ENCODE measurements at places on chromosomes 7 and 10. TPM values are rescaled to one million over a fixed set of nuclear protein-coding genes. Genes with fewer than 3 reads are reported as not detected.

The CLRN3 gene
- not detected for total RNA-seq

The TMEM140 gene
- total RNA-seq: 7.0 TPM

- DNase-seq: no peak
These were observed 203.8 kb upstream of the SH2B2 start for GRCh38 chr7:102082693-102083368.

The ACADSB gene
- 24.4 TPM for total RNA-seq

GRCh38 chr10:63210611-63211196 lies 77.6 kb downstream of the NRBF2 start:
- no peak for DNase-seq

DNA sequence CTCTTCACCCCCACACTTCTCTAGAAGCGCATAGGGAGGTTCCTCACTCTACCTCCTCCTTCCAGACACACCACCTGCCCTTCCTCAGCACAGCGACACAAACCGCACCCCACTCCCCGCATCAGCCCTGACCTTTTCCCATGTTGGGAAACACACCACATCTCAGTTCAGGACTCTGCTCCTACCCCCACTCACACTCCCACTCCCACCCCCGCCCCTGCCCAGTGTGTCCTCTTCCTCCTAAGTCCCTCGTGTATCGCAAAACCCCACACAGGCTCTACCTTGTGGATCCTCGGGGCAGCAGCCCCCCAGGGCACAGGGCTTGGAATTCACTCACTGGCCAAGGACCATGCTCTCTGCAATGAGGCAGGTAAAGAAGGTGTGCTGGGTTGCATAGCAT lies 4.2 kb upstream of the AOC1 start:
- no peak for DNase-seq

DNA sequence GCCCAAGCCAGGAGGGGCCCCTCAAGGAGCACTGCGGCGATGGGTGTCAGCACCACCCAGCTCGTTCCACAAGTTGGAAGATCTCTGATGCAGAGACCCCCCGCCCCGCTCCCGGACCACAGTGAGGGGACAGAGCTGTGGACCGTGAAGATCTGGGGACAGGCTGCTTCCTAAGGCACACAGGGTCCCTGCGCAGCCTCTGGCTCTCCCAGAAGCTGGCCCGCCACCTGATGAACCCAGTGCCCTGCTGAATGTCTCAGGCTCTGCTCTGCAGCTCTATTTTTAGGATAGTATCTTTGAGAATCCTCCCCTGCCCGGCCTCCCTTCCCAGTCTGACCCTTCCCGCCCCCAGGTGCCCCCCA lies 29.7 kb downstream of the GBX1 start:
- no peak for DNase-seq

DNA sequence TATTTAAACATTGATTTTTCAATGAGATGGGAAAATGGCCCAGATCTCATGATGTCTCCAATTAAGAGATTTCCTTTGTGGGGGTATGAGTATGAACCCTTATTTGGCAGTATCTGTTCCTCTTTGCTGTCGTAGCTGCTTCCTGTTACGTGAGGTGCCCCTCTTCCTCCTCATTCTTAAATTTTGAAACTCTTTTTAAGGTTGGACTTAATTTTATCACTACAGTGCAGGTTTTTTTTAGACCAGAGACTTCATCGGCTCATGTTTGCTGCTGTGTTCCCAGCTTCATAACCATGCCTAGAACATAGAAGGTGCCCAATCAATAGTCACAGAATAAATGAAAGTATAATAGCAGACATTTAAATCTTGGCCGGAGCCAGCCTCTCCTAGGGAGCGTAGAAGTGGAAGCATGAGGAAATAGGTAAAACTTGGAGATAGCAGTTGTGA lies 2.4 kb downstream of the MIOS start:
- no peak for DNase-seq

- no peak for DNase-seq
These were observed 32.4 kb downstream of the CXCL12 start for GRCh38 chr10:44352316-44353127.

DNA sequence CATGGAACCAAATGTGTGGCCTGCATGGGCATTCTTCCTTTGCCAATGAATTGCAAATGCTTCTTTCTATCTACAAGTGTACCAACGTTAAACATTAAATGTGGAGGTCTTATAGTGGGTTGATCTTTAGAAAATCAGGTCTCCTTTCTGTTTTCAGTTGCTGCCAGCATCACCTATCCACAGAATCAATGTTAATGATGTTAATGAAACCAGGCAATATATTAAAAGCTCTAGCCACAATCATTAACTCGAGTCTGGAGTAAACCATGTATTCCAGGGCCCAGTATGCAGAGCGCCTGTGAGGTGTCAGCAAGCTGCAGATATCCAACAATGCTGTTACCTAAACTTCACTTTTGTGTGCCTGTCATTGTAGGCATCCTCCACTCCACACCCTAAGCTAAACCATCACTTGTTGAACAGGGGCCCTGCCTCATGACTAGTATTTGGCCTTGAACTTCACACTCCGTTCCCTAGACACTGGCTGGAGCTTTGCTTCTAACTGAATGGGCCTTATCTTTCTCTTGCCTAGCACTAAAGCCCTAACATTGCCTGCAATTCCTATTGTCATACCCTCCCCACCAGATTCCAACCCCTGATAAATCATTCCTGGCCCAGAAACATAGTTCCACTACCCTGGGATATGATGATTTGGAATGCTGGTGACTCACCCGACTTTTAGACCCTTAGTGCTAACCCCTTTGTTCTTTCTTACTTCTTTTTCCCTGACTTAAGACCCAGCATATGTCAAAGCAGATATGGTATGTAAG lies 24.3 kb upstream of the ITGB8 start:
- no peak for DNase-seq

The WIPF3 gene
- not detected for total RNA-seq

The TFPI2 gene
- total RNA-seq: not detected
